Dorsolateral prefrontal cortex (tissue), 122 donors: ENCODE measurements at places on chromosomes 4 and X. TPM values are rescaled to one million over a fixed set of nuclear protein-coding genes. Genes with fewer than 3 reads are reported as not detected.

DNA sequence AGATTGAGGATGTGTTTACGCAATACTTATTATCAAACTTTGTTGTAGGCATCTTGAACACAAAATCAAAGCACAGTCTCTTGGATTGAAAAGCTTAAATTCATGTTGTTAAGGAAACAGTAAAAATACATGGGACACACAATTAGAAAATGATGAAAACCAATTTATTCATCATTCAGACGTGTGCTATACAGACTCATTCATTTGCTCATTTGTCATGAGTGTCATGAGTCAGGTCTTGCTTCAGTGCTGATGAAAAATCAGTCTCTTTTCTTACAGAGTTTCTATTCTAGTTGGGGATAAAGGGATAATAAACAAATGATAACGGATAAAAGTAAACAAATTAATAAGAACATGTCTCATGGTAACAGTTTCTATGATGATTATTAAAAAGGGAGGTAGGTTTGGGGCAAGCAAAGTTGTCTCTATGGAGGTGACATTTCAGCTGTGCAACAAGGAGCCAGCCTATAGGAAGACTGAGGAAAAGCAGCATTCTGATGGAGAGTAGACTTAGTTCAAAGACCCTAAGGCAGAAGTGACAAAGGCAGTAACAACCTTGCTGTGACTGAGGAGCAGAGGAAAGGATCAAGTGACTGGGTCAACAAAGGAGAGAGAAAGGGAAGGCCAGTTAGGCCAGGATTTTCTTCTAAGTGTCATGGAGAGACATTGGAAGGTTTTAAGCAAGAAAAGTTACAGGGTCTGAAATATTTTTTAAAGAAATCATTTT lies 224.0 kb upstream of the HHIP start:
- no peak for DNase-seq

DNA sequence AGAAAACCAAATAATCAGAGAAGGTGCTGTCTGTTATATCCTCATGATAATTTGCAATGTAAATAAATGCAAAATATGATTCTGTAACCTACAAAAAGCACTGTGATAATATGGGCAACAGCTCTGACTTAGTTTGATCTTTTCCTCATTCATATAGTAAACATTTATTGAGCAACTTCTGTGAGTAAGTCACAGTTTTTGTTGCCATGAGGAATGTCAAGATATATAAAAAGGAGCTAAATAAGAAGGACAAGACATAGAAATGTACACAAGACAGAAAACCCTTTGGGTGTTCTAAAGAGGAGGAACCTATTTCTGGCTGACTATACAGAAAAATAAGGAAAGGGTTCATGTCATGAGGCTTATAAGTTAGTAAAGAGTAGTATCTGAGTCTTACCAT lies 44.3 kb downstream of the ARSJ start:
- DNase-seq: no peak

DNA sequence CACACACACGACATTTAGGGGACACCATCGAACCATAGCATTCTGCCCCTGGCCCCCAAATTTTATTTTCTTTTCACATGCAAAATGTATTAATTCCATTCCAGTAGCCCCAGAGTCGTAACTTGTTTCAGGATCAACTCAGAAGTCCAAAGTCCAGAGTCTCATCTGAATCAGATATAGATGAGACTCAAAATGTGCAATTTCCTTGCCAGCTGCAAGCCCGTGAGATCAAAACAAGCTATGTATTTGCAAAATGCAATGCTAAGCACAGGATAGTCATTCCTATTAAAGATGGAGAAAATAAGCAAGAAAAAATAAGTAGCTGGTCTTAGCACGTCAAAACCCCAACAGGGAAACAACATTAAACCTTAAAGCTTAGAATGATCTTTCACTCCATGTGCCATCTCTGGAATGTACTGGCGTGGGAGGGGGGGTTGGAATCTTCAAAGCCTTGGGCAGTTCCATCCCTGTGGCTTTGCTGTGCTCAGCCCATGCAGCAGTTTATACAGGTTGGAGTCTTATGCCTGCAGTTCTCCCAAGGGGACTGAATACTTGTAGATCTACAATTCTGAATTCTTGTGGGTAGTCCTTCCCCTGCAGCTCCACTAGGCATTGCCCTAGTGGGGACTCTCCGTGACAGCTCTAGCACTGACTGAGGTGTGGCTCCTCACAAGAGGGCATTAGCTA lies 47.7 kb upstream of the SYTL5 start:
- DNase-seq: no peak

- DNase-seq: no peak
Observed at GRCh38 chr4:26197018-26197779, 123.6 kb upstream of the RBPJ start.

GRCh38 chr4:184375027-184375426 lies 99.3 kb downstream of the IRF2 start:
- DNase-seq: no peak

- no peak for DNase-seq
Observed at GRCh38 chr4:178784491-178784890, 1342.3 kb upstream of the AGA start.

GRCh38 chr4:189823591-189823990 lies 117.1 kb upstream of the FRG1 start:
- peak; percentile 89 for DNase-seq

- DNase-seq: no peak
Observed at GRCh38 chrX:2692221-2693112, 1.4 kb downstream of the CD99 start.

- DNase-seq: peak; percentile 89
Observed at GRCh38 chrX:103063918-103064434, at the start of gene BEX1. TSS of gene BEX1 (minus strand) at chrX:103064171. CDS start at chrX:103063274, 897 bp downstream.

DNA sequence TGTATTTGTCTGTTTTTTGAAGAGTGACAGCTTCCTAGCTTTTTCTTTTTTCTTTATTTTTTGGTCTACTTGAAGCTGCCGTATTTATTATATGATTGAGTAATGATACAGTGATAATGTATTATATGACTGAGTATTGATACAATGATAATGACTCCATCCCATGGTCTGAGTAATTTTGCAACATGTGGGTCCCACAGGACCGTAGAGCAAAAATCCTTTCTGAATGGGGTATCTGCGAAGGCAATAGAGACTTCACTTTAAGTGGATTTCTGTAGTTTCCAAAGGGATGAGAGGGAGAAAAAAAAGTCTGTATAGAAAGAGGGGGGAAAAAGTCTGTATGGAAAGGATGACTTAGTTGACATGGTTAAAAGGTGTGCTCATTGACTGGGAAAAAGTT lies 41.0 kb downstream of the SLIT2 start:
- no peak for DNase-seq

GRCh38 chrX:82127228-82128123 lies 925.6 kb downstream of the SH3BGRL start:
- DNase-seq: no peak

GRCh38 chrX:118726887-118727685 lies at the start of gene IL13RA1:
TSS of gene IL13RA1 (plus strand) at chrX:118727606. CDS start at chrX:118727639, 33 bp downstream.
- DNase-seq: no peak

DNA sequence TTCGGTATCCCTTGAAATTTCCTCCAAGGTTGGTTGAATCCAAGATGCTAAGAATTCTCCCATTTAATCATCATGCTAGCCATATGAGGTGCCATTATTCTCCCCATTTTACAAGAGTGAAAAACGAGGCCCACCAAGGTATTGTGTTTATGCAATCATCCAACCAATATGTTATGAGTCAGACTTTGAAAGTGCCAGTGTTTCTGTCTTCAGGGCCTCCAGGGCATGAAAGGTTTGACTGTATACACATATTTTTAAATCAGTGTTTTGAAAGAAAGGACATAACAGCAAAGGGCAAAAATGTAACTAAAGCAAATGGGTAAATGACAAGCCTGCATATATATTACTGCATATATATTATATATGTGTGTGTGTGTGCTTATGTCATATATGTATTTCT lies 541.2 kb upstream of the SMIM31 start:
- no peak for DNase-seq

- DNase-seq: no peak
Observed at GRCh38 chr4:119625761-119626160, 2.8 kb downstream of the PDE5A start.

DNA sequence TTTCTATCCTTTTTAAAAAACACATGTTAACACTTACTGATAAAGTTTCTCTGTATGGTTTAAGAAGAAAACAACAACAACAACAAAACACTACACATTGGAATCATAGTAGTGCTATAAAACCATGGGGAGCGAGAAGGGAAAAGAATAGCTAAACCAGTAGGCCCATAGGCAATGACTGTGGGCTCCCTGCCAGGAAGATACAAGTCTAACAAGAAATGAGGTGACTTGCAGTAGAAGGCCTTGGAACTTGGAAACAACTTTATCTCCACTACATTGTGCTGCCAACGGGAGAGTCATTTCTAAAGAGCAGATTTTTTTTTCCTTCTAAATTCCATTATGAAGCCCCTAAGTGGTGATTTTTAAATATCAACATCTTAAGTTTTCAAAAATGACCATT lies 78.0 kb downstream of the GPC4 start:
- no peak for DNase-seq

DNA sequence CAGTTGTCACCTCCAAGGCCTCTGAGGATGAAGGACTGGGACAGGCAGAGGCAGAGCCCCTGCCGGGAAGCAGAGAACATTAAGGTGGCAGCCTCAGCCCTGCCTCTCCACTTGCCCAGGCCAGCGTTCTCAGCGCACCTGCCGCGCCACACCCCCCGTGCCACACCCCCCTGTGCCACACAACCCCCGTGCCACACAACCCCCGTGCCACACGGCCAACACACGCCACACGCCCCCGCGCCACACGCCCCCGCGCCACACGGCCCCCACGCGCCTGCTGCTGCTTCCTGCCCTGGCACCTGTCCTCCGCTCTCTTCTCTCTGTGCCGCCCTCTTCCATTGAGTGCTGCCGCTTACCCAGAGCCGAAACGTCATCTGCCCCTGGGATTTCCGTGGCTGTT lies 58.0 kb upstream of the ZFP42 start:
- no peak for DNase-seq

DNA sequence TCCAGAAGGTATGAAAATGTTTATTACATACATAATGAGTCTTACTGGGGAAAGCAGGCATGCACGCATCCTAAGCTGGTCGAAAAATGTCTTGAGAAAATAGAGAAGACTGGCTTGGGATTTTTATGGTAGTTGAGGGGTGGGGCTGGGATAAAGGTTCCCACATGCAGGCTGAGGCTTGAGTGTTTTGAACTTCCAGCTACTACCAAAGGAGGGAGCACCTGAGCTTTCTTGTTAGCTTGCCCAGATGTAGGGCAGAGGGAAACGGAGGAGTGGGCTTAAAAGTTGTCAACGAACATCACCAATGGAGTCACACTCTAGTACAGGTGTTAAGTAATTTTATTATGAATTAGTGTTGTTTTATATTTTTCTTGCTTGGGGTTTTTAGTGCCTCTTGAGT lies 39.6 kb upstream of the SRPX start:
- no peak for DNase-seq

DNA sequence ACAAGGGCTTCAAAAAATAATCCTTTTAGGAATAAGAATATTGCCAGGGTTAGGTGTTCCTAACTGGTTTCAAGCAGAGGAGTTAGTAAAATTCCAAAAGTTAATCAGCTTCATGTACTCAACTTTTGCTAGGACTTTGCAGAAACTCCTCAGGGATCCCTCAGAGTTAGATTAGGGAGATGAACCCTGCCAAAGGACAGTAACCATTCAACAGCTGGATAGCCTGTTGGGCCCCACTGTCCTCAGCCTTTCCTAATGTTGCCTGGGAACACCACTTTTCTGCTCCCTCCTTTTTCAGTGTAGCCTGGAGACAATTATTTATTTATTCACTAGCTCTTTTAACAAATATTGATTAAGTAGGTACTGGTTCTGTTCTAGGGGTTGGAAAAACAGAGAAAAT lies 53.8 kb downstream of the NFKB1 start:
- DNase-seq: no peak

DNA sequence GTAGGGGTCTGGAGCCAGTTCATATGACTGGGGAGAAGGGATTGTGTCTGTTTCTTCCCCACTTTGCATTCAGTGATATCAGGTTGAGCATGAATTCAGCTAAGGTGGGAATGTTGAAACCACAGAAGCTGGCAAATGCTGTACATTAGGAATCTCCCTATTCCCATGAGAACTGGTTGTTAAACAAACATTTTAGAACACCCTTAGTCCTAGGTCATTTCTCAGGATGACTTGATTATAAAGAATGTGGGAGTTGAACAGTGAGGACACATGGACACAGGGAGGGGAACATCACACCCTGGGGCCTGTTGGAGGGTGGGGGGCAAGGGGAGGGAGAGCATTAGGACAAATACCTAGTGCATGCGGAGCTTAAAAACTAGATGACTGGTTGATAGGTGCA lies 62.6 kb upstream of the LIMCH1 start:
- no peak for DNase-seq

Gene TDO2
- 2.5 TPM for total RNA-seq

Gene NAP1L3
- 154 TPM for total RNA-seq

Gene CDX4
- total RNA-seq: not detected
